ENCODE measurements at places on chromosomes 6 and 20.

DNA sequence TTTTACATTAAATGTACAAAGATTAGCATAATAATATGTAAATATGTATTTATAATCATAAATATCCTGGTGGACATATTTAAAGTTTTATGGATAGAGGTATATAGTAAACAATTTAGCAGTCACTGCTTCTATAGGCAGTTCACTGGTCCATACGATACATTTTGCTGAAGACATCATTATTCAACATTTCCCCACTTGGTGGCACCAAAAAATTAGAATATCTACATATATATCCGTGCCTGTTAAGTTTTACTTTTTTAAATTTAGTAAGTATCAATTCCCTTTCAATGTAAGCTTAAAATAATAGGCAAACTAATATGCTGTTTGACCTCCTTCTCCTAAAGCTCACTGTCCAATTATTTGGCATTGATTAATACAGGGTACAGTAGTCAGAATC, 64.2 kb downstream of the LMBRD1 start:
- DNase-seq, result no peak

GRCh38 chr6:36594816-36595643, 868 bp downstream of the SRSF3 start:
- no peak for DNase-seq

GRCh38 chr6:168411130-168411529, 29.9 kb upstream of the SMOC2 start:
- DNase-seq, result no peak

DNA sequence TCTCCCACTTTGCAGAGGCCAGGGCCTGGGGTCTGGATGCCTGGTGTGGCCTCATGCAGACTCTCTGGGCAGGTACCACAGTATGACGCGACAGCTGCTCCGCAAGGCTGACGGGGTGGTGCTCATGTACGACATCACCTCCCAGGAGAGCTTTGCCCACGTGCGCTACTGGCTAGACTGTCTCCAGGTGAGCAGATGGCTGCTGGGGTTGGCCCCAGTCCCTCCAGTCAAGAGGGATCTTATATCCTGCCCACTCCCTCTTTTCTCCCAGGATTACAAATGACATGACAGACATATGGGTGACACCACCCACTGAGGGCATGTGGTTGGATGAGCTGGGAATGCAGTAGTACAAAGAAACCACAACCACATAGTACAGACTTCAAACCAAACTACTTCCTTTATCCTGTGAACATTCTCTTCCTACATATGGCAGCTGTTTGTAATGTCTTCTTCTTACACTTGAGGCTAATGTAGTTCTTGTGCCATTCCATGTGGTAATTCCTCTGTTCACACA, 29.9 kb downstream of the RAB44 start:
- no peak for DNase-seq

DNA sequence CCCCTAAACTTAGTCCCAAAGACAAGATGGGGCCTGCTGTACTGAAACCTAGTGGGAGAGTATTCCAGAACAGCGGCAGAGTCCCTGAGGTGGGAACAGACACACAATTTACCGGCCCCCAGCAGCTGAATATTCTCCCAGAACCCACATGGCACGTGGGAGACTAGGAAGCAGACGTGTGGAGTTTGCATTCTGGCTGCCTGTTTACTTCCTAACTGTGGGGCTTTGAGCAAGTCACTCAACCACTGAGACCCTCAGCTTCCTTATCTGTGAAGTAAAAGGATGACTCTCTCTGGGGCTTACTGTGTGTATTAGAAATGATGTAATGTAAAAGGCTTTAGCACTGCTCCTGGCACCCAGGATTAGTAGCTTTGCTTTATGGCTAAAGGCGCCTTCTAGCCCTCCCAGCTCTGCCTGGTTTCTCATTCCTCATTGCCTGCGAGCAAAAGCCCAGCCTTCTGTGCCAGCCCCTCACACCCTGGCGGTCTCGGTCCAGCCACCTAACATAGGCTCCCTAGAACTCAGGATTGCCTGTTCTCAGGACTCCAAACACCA, 353.1 kb downstream of the CDC5L start:
- DNase-seq, result no peak

GRCh38 chr6:163371129-163371528, 43.4 kb upstream of the QKI start:
- DNase-seq, result no peak

GRCh38 chr6:100889351-100889750, 8.2 kb upstream of the ASCC3 start:
- DNase-seq, result no peak

DNA sequence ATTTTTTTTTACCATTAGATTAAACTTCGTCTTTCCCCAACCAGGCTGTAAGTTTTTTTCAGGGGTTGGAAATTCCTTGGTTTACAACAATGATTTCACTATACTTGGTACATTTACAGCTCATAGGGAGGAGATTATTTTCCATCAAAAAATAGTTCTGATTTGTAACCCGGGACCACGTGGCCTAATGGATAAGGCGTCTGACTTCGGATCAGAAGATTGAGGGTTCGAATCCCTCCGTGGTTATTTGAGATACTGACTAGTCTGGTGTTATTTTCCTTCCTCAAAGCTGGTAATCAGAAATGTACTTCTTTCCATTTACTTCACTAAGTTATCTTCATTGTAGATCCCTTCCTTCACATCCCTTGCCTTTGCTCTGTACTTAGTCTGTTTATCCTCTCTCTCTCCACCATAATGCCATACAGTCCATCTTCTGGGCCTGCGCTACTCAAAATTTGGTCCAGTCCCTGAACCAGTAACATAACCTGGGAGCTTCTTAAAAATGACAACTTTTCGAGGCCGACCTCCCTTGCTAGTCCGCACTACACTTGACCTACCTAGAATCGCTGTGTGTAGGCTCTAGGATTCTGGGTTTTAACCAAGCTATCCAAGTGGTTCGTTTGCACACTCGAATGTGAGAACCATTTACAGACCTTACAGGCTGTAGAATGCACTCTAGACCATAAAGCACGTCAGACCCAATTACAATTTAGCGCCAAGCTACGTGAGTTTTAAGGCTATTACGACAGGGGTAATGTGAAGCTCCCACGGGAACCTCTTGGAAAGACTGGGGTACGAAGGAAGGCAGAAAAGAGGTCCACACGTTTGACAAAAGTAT, 42.1 kb upstream of the BTN3A2 start:
- peak; percentile 82 for DNase-seq

DNA sequence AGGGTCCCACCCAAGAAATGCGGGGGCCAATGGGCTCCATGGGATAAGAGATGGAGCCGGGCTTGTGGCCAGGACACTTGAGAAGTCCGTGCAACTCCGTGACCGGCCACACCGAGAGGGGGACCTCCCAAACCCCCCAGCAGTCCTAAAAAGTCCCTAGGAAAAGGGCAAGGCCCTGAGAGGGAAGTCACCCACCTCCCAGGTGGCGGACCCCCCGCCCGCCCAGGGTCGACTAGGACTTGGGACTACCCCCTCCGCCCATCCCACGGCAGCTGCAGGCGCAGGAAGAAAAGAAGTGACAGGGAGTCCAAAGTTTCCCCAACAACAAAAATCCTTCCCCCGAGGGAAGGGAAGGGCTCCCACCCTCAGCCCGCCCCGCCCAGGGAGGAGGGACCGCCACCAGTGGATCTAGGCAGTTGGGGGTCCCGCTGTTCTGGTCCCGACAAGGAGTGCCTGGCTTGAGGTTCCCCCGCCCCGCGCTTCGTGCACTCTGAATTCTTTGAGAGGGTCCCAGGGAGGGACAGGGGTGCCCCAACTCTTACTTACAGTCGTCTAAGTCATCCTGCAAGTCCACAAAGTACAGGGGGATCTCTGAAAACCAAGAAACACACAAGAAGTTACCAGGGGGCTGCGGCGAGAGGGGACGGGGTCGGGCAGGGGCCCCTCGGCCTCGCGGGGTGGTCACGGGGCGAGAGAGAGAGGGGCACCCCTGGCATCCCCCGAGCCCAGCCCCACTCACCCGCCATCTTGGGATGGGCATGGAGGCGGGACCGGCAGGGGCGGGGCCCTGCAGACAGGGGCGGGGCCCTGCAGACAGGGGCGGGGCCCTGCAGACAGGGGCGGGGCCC, 611 bp upstream of the RAB22A start:
- DNase-seq, result peak; percentile 29

DNA sequence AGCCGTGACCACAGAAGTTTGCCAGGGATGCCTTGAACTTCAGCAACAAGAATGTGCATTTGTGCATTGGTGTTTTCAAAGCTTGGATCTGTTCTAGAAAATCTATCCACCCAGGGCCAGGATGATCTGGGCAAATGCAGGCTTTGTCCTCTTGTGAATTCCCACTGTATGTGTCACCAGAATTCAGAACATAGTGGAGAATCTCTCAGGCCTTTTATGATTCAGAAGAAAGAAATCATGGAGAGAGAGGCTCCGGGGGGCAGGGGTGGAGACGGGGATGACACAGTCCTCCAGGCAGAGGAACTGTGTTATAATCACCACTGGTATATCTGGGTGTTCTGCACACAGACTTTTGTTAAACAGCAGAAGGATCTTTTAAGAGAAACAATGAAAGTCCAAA, 304.1 kb downstream of the CDH4 start:
- no peak for DNase-seq

- DNase-seq, result no peak
Observed at GRCh38 chr6:45813943-45814342, 201.7 kb downstream of the CLIC5 start.

DNA sequence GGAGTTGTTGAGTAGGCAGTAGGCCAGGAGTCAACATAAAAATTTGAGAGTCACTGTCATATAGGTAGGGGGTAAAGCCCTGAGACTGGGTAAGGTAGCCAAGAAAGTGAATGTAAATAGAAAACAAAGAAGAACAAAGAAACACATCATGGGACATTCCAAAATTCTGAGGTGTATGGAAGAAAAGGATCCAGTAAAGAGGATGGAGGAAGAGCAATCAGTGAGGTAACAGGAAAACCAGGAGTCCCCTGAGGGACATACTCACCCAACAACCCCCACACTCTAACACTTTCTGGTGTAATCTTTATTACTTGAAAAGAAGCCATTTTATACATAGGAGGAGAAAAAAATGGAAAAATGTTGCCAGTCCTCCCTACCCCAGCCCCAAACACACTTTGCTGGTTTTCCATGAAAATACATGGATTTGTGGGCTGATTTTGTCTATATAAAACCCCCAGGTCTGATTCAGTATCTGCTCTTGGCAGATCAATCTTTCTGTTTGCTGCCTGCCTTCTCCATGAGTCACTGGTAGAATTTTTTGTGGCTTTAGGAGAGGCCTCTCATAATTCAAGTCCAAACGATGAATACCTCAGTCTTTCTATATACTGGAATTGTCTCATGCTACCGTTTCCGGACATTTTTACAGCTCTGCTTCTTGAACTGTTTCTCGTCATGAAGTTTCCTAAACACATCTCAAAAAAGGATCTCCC, 271.4 kb upstream of the MAN1A1 start:
- no peak for DNase-seq

GRCh38 chr6:53107091-53107490, 41.5 kb downstream of the GCM1 start:
- no peak for DNase-seq

DNA sequence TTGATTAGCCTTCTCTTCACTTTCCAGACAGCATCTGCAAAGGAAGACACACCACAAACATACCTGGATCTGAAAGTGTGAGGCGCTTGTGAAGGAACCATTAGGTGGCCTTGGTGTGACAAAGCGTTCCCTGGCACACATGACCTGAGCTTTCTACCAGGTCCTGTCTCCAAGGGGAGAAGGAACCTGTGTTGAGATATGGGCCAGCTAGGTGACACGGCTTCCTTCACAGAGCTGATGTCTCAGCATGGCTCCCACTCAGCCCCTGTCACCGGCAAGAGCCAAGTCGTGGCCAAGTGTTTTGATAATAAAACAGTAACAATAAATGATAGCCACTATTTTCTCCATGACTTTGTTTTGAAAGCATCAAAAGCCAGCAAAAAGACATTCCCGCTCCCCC, 20.3 kb upstream of the TAGAP start:
- no peak for DNase-seq

DNA sequence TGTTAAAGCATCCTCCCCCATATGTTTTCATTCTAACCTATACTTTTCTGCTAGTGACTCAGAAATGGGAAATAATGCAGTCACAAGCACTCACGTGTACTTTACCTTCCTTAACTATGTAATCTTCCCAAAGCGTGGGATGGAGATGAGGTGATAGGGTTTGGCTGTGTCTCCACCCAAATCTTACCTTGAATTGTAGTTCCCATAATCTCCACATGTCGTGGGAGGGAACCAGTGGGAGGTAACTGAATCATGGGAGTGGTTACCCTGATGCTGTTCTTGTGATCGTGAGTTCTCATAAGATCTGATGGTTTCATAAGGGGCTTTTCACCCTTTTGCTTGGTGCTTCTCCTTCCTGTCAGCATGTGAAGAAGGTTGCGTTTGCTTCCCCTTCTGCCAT, 35.4 kb downstream of the AGPAT4 start:
- no peak for DNase-seq

GRCh38 chr6:109834131-109834530, 143.0 kb downstream of the FIG4 start:
- no peak for DNase-seq

Measured in SK-N-DZ (cell line).